ENCODE measurements at places on chromosomes 12 and 14.
A peak's percentile ranks its signal among the peaks of the same experiment; 100 is the strongest.

DNA sequence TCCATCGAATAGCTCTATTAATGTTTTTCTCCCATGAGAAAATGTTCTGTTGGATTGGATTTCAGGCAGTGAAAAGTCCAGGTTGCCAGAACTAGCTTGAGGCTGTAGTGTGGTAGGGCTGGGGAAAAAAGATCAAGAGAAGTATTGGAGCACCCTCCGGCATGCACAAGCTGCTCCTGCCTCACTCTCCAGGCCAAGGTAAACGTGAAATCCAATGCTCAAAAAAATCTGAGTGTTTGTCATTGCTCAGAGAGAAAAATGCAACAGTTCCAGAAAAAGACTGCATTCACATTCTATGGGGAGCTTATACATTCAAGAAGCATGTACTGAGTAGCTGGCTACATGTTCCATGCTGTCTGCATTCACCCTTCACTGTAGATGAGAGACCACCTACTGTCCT is 680.9 kb upstream of the TBX3 start:
- no peak for DNase-seq
- no peaks in the 10 kb centered on the region for H3K36me3 ChIP-seq
- no peak overlapping the region for H3K4me3 ChIP-seq
- H3K4me1 ChIP-seq = 0 out of 2 replicates have a peak, but pooled peaks cover 4% of the 10 kb centered on the region
- H3K27me3 ChIP-seq = no peaks in the 10 kb centered on the region
- no peak overlapping the region for H3K27ac ChIP-seq

- no peak overlapping the region for H3K4me3 ChIP-seq
- H3K27ac ChIP-seq = no peak overlapping the region
- H3K36me3 ChIP-seq = peaks cover 2% of the 10 kb centered on the region
- DNase-seq = no peak
- H3K4me1 ChIP-seq = no peaks in the 10 kb centered on the region
- no peaks in the 10 kb centered on the region for H3K27me3 ChIP-seq
These were observed 19.1 kb upstream of the DNAH10 start for GRCh38 chr12:123743002-123743401.

DNA sequence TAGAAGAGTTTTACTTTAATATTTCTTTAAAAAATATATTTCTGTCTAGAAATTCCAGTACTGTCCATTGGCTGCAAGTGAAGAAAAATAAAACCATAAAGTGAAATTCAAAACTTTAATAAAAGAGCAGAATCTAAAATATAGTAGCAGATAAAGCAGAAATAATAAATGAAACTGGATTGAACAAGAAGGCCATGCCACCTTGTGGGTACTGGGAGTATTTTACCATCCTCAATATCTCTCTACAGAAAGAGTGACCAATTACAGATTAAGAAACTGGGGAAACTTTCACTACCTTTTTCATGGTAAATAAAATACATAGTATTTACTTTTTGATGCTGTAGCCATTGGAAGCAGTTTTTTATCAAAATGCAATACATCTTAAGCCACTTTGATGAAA is 220.5 kb downstream of the BCAT1 start:
- no peaks in the 10 kb centered on the region for H3K27me3 ChIP-seq
- H3K4me3 ChIP-seq = no peak overlapping the region
- H3K4me1 ChIP-seq = peaks cover 6% of the 10 kb centered on the region
- no peak overlapping the region for H3K27ac ChIP-seq
- no peak for DNase-seq
- no peaks in the 10 kb centered on the region for H3K36me3 ChIP-seq

DNA sequence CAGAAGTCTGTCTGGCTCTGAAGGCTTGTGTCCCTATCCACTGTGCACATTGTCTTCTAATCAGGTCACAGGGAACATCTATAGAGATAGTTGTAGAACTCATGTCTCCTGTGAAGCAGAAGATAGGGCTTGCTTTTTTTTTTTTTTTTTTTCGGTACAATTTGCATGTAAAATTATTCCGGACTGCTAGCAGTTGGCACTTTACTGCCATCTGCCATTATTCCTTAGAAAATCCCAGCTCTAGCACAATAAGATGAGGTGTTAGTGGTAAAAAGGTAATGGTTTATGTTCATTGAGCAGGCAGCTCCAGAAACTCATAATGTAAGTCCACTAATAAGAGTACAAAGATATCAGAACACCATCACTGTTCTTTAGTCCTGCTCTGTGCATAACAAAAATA is 8.7 kb downstream of the MYRFL start:
- H3K27me3 ChIP-seq = no peaks in the 10 kb centered on the region
- DNase-seq = no peak
- no peaks in the 10 kb centered on the region for H3K36me3 ChIP-seq
- H3K4me3 ChIP-seq = no peak overlapping the region
- H3K4me1 ChIP-seq = peaks cover 7% of the 10 kb centered on the region

DNA sequence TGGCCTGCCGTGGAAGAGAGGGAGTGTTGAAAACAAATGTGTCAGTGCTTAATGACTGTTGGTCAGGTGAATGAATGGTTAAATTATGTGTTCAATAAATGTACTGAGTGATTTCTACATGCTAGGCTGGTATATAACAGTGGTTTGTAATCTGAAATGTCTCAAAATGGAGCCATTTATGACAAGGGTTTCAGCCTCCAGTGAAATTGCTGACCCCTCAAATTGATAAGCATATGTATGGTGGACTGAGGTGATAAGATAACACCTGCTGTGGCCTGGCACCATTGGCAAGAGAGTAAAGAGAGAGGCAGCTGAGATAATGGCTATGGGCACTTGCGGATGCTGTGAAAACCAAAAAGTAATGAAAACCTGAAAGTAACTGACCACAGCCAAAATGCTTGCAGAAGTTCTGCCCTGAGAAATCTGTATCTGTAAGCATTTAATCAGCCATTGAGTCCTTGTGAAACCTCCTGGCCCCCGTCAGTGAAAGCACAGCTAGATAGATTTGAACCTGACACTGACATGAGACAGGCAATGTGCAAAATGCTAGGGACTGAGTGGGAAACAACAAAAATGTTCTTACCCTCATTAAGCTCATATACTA is 1.4 kb upstream of the BCAT1 start:
- no peak overlapping the region for H3K4me3 ChIP-seq
- no peaks in the 10 kb centered on the region for H3K27me3 ChIP-seq

GRCh38 chr14:26286081-26286912 is 311.5 kb downstream of the NOVA1 start:
- no peak overlapping the region for H3K27ac ChIP-seq
- H3K27me3 ChIP-seq = no peaks in the 10 kb centered on the region
- no peak for DNase-seq
- no peak overlapping the region for H3K4me3 ChIP-seq

DNA sequence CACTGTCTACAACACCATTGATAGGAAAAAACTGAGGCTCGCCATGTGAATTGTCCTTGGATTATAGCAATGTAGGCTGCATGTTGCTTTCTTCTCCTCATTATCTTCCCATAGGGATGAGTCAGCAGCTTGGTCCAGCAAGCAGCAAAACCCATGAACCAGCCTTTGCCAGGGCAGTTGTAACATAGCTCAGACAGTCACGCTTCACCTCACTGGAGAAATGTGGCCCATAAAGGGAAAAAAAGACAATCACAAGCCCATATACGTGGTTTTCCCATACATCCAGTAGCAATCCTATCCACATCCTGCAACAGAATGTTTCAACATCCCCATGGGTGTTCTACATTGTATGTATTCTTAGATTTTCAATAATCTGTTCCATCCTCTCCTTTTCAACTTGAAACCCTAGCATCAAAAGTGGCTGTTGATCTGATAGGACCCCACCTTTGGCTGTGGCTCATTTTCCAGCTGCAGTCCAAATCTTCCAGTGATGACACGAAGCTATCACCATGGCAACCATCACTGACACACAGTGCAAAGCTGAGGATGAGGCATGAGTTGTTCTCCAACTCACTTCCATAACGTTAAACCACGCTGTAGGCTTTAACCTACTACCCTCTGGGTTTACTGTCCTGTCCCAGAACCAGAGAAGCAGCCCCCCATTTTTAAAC is 34.0 kb downstream of the GRIN2B start:
- no peak for DNase-seq
- no peak overlapping the region for H3K4me3 ChIP-seq
- no peaks in the 10 kb centered on the region for H3K27me3 ChIP-seq

DNA sequence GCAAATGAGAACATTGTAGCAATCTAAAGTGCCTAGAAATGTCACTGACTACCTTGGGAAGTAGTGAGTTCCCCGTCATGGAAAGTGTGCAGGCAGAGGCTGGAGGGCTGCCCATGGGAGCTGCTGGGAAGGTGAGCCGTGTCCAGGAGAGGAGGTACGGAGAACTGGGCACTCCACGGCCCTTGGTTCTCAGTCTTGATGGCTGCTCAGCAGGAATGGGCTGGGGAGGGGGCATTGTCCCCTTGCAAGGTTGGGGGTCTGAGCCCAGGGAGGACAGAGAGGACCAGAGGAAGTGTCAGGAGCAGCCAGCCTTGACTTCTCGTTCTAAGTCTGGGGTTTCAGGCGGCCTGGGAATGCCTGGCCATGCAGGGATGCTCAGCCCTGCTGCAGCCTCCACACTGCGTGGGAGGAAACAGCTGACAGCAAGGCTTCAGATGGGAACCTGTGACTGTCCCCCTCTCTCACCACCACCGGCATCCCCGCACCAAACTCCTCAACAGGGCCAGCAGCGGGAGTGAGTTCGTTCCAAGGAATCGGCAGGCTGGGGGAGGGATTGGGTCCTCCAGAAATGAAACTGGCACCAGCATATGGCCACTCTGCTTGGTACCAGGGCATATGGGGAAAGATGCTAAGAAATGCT is 140.2 kb downstream of the BCL11B start:
- no peak overlapping the region for H3K27ac ChIP-seq
- H3K4me1 ChIP-seq = no peaks in the 10 kb centered on the region
- DNase-seq = no peak
- no peak overlapping the region for H3K4me3 ChIP-seq
- no peaks in the 10 kb centered on the region for H3K27me3 ChIP-seq

GRCh38 chr12:11813438-11813813 is 164.0 kb downstream of the ETV6 start:
- no peaks in the 10 kb centered on the region for H3K27me3 ChIP-seq
- no peaks in the 10 kb centered on the region for H3K36me3 ChIP-seq
- no peak overlapping the region for H3K27ac ChIP-seq
- DNase-seq = no peak

- H3K27me3 ChIP-seq = no peaks in the 10 kb centered on the region
- no peak overlapping the region for H3K27ac ChIP-seq
- DNase-seq = no peak
- no peak overlapping the region for H3K4me3 ChIP-seq
These were observed 40.5 kb downstream of the FBRSL1 start for GRCh38 chr12:132530447-132530846.

- no peak overlapping the region for H3K27ac ChIP-seq
- H3K36me3 ChIP-seq = no peaks in the 10 kb centered on the region
- H3K4me3 ChIP-seq = no peak overlapping the region
- DNase-seq = peak; percentile 77
- peaks cover 26% of the 10 kb centered on the region for H3K4me1 ChIP-seq
- no peaks in the 10 kb centered on the region for H3K27me3 ChIP-seq
These were observed 279.3 kb upstream of the DDHD1 start for GRCh38 chr14:53432378-53432802.

DNA sequence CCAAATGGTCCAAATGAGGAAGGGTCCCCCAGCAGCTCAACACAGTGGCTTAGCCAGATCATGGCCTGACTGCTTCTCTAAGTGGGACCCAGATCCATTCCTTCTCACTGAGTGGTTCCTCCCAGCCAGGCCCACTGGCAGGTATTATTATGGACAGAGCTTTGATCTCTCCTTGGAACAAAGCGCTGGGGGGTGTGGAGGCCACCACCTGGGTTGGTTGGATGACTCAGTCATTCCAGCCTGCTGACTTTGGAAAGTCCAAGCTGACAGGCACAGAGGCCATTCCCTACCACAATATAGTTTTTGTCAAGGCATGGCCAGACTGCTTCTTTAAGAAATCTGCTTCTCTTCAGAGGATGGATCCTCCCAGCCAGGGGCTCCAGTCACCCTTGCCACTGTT is 341.1 kb downstream of the BTG1 start:
- no peaks in the 10 kb centered on the region for H3K4me1 ChIP-seq
- no peak overlapping the region for H3K4me3 ChIP-seq
- no peak for DNase-seq

DNA sequence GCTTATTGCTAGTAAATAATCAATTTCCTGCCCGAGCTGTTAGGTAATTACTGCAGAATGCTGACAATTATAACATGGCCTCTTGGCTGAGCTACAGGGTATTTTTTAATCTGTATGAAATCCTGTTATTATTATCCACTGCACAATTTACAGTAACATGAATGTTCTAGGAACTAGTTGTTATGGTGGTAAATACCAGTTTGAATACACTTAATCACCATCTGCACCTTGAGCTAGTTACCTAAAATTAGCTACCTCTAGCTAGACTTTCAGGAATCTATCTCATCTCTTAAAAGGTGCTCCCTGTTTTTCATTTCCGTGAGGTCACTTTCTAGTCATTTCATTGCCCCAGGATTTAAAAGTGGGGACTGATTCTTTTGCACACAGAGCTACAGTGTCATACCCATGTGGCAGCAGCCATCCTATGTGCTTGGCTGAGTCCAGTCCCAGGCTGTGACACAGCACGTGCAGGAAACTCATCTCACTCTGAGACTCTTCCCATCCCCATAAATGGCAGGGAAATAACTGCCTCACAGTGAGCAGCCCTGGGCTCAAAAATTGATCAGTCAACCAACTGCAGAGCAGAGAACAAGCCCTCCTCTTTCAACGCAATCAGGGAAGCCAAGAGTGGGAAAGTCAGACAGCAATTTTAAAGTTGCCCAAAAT is 37.6 kb downstream of the DCP1B start:
- no peaks in the 10 kb centered on the region for H3K27me3 ChIP-seq
- H3K4me3 ChIP-seq = no peak overlapping the region
- no peaks in the 10 kb centered on the region for H3K4me1 ChIP-seq

- no peaks in the 10 kb centered on the region for H3K27me3 ChIP-seq
- no peak overlapping the region for H3K27ac ChIP-seq
- H3K36me3 ChIP-seq = no peaks in the 10 kb centered on the region
- DNase-seq = no peak
- no peaks in the 10 kb centered on the region for H3K4me1 ChIP-seq
These were observed 24.4 kb upstream of the TC2N start for GRCh38 chr14:91891721-91892220.

- no peak overlapping the region for H3K27ac ChIP-seq
- H3K4me3 ChIP-seq = no peak overlapping the region
- no peak for DNase-seq
- H3K36me3 ChIP-seq = no peaks in the 10 kb centered on the region
- H3K27me3 ChIP-seq = no peaks in the 10 kb centered on the region
These were observed 442.7 kb upstream of the FLRT2 start for GRCh38 chr14:85087201-85087600.

- H3K4me1 ChIP-seq = no peaks in the 10 kb centered on the region
- no peak for DNase-seq
- H3K27ac ChIP-seq = no peak overlapping the region
These were observed 6.1 kb upstream of the PSMA6 start for GRCh38 chr14:35286003-35286600.

- no peaks in the 10 kb centered on the region for H3K27me3 ChIP-seq
- H3K27ac ChIP-seq = no peak overlapping the region
These were observed 13.3 kb downstream of the RBM23 start for GRCh38 chr14:22905627-22906026.

GRCh38 chr12:132622437-132623071 is 4.0 kb downstream of the P2RX2 start:
- no peak overlapping the region for H3K4me3 ChIP-seq
- peak overlapping the region; percentile 54 for H3K27ac ChIP-seq
- peaks cover 16% of the 10 kb centered on the region for H3K4me1 ChIP-seq
- H3K36me3 ChIP-seq = peaks cover 2% of the 10 kb centered on the region

All from Caco-2 (cell line).